ENCODE measurements at places on chromosomes 7 and 10.

- DNase-seq, result no peak
These were observed 121.9 kb downstream of the RALA start for GRCh38 chr7:39745320-39745719.

GRCh38 chr7:14886533-14886932 is 16.0 kb downstream of the DGKB start:
- no peak for DNase-seq

- DNase-seq, result no peak
These were observed 111.2 kb upstream of the KIAA1217 start for GRCh38 chr10:24097751-24098207.

GRCh38 chr10:35025916-35026315 is 64.2 kb downstream of the CUL2 start:
- no peak for DNase-seq

GRCh38 chr7:76507723-76508406 is 2.5 kb upstream of the UPK3B start:
- peak; percentile 76 for DNase-seq

DNA sequence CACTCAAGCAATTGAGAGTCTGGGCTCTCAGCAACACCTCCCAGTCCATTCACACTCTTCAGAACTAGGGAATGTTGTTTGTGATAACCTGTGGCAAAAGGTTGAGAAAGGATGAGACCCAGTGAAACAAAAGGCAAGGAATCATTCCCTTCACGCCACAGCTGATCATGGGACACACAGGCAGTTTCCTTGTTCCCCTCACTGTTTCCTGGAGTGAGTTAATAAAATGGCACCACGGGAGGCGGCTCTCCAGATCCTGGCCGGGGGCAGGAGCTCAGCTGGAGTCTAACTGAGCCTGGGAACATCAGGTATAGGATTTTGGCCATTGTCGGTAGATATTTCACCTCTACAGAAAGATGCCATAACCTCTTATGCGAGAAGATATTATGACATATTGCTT is 107.3 kb upstream of the FAM171A1 start:
- DNase-seq, result no peak

GRCh38 chr7:80563561-80564327 is 51.9 kb upstream of the GNAT3 start:
- peak; percentile 98 for DNase-seq

- no peak for DNase-seq
These were observed 58.9 kb downstream of the FAM53B start for GRCh38 chr10:124685261-124685660.

DNA sequence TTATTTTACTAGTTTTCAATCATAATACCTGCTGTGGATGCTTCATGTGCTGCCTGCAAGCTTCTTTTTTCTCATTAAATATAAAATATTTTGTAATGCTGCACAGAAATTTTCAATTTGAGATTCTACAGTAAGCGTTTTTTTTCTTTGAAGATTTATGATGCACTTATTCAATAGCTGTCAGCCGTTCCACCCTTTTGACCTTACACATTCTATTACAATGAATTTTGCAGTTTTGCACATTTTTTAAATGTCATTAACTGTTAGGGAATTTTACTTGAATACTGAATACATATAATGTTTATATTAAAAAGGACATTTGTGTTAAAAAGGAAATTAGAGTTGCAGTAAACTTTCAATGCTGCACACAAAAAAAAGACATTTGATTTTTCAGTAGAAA is 103.0 kb downstream of the PTEN start:
- DNase-seq, result no peak

- DNase-seq, result peak; percentile 29
These were observed 9.1 kb downstream of the MDFIC start for GRCh38 chr7:114930829-114931655.

GRCh38 chr10:25206693-25207414 is 32.1 kb downstream of the GPR158 start:
- no peak for DNase-seq

- DNase-seq, result peak; percentile 94
These were observed 95.5 kb downstream of the MAP3K8 start for GRCh38 chr10:30529373-30529998.

GRCh38 chr7:100475549-100475948 is 3.5 kb downstream of the TSC22D4 start:
- DNase-seq, result no peak

DNA sequence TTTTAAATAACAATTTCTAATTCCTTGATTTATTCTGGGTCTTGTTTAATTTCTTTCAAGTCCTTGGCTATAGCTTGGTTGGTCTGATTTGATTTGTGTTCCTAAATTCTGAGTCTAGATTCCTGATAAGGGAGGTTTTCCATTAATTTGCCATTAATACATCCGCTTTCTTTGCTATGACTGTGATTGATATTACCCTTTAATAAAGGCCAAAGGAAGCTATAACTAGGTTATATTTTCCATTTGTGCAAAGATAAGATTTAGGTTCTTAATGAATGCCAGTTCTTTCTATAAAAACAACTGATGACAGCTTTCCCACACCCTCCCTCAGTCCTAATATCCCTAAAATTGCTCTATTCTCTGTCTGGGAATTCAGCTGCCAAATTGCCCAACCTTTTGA is 28.2 kb downstream of the NDUFB2 start:
- no peak for DNase-seq

GRCh38 chr7:126228356-126229061 is 1024.2 kb downstream of the GRM8 start:
- DNase-seq, result no peak

DNA sequence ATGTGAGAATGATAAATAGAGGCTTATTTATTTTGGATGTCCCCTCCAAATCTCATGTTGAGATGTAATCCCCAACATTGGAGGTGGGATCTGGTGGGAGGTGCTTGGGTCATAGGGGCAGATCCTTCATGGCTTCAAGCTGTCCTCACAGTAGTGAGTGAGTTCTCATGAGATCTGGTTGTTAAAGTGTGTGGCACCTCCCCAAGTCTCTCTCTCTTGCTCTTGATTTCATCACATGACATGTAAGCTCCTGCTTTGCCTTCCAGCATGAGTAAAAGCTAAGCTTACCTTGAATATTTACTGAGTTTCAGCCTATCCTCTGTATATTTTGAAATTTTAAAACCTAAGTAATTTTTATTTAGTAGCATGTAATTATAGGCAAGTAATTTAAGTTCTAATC is 444.9 kb downstream of the ARL4A start:
- DNase-seq, result no peak

DNA sequence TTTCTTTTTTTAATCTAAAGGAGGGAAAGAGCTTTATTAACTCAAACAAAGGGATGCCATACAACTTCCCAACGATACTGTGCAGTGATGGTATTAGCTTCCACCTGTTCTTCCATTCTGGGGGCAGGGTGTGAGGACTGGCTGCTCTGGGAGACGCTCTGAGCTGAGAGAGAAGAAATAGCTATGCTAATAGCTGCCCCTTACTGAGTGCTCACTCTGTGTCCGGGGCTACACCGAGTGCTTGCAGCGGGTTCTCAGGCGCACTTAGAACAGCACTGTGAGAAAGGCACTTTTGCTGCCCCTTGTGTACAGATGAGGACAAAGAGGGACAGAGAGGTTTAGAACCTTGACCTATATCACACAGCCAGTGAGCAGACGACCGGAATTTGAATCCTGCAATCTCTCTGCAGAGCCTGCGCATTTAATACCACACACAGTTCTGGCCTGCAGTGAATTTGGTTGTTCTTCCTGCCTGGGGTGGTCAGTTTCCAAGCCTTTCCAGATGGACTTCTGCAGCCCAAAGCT is 142.2 kb downstream of the PLPP4 start:
- DNase-seq, result no peak

- DNase-seq, result no peak
These were observed 1120.0 kb downstream of the SORCS1 start for GRCh38 chr10:106044503-106044902.

- DNase-seq, result peak; percentile 50
These were observed 105.6 kb downstream of the RNLS start for GRCh38 chr10:88477343-88478085.

DNA sequence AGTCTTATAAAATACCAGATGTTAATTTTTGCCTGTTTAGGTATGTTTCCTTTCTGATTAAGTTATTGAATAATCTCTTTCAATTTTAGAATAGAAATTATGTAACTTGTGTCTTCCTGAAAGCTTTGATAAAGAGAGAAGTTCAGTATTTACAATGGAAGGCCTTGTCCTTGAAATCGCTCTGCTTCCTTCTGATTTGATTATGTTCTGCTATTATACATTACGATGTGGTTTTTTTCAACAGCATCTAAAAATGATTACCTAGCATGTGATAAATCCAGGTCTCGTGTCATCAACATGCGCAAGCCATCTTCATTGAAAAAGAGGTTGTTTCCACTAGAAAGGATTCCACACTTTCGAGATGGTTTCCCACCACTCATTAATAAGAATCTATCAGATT is 96.5 kb upstream of the SLC26A5 start:
- no peak for DNase-seq

DNA sequence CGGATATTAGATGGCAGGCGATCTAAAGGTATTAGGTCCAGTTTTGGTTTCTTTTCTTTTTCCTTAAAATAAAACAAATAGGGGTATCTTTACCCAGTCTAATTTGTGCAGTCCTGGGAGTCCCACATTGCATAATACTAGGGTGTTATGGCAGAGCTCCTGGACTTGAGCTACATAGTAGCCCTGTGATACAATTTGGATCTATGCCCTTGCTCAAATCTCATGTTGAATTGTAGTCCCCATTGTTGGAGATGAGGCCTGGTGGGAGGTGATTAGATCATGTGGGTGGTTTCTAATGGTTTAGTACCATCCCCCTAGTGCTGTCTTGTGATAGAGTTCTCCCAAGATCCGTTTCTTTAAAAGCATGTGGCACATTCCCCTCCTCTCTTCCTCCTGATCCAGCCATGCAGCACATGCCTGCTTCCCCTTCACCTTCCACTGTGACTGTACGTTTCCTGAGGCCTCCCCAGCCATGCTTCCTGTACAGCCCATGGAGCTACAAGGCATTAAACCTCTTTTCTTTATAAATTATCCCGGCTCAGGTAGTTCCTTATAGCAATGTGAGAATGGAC is 141.9 kb downstream of the RPS24 start:
- no peak for DNase-seq

DNA sequence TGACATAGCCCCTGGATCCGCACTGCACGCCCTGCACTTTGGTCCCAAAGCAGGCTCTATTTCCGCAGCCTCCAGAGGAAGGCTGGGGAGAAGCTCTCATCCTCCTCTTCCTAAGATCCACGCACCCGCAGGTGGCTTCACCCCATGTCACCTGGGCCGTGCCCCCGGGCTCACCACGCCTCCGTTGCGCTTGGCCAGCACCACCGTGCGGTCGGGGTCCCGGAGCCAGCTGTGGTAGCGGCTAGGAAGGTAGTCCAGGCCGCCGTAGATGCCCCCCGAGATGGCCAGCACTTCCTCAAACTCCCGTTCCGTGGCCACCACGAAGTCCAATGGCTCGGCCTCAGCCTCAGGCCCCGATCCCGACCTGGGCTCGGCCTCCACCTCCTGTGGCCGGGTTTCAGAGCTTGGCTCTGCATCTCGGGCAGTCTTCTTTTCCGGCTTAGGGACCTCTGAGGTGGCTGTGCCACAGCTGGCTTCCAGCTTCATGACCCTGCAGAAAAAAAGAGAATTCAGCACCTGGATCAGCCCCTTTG is 5.7 kb downstream of the NAT16 start:
- no peak for DNase-seq

Measured in trophoblast cell (in vitro differentiated cells and primary cell).